ENCODE measurements at places on chromosomes 1 and 21.

DNA sequence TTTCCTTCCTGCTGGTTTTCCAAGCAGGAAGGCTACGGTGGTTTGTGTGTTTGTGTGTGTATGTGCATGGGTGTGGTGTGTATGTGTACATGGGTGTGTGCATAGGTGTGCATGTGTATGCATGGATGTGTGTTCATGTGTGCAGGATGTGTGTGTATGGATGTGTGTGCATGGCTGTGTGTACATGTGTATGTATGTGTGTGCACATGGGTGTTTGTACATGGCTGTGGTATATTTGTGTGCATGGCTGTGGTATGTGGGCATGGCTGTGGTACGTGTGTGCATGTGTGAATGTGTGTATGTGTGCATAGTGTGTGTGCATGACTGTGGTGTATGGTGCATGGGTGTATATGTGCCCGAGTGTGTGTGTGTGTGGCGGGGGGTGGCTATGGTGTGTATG is 12.3 kb downstream of the C1orf94 start:
- H3K36me3 ChIP-seq: no peaks in the 10 kb centered on the region
- H3K27ac ChIP-seq: no peak overlapping the region
- H3K4me3 ChIP-seq: no peak overlapping the region

DNA sequence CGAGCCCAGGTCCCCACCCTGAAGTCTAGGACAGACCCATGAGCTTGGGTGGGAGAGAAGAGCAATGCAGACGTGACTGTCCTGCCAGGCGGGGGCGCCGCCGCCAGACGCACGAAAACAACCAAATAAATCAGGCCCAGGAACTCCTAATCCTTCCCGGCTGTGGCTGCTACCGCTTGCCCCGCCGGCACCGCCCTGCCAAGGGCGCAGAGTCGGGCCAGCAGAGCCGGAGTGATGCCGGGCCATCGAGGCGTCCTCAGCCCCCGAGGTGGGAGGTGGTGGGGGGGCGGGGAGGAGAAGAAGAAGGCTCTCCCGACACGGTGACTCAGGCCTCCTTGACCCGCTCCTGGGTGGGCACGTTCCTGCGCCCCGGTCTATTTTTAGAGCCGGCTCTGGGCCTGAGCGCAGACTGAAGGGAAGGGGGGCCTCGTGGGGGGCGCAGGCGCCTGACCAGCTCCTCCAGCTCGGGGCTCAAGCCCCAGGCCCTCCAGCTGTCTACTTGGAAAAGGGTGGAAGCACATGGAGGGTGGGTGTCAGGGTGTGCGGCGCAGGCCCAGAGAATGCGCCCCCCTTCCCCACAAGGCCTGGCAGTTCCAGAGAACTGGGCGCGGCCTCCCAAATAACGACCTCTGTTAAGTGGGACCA is 10.7 kb upstream of the COL16A1 start:
- DNase-seq: peak; percentile 52
- peaks cover 4% of the 10 kb centered on the region for H3K4me1 ChIP-seq
- H3K27ac ChIP-seq: no peak overlapping the region
- H3K4me3 ChIP-seq: peak overlapping the region; percentile 31
- H3K36me3 ChIP-seq: no peaks in the 10 kb centered on the region
- H3K27me3 ChIP-seq: peaks cover 59% of the 10 kb centered on the region

- no peaks in the 10 kb centered on the region for H3K36me3 ChIP-seq
- DNase-seq: no peak
- no peaks in the 10 kb centered on the region for H3K27me3 ChIP-seq
- no peaks in the 10 kb centered on the region for H3K4me1 ChIP-seq
- H3K27ac ChIP-seq: no peak overlapping the region
These were observed 110.0 kb upstream of the VANGL1 start for GRCh38 chr1:115531631-115532264.

DNA sequence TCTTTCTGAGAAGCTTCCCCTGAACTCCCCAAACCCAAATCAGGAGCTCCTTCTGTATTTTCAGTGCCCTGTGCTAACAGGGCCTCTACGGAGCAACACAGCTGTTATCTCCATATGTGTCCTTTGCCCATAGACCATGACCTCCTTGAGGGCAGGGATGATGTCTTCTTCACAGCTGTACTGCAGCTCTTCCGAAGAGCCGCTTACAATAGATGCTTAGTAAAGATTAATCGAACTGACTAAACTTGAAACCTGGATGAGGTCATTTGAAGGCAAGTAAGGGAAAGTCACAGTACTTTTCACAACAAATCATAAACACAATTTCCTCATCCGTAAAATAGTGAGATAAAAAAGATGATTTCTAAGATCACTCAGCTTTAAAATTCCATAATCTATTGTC is 4.4 kb upstream of the KCNN3 start:
- DNase-seq: no peak
- H3K36me3 ChIP-seq: no peaks in the 10 kb centered on the region
- peaks cover 9% of the 10 kb centered on the region for H3K4me1 ChIP-seq
- no peak overlapping the region for H3K4me3 ChIP-seq
- no peak overlapping the region for H3K27ac ChIP-seq
- H3K27me3 ChIP-seq: peaks cover 15% of the 10 kb centered on the region

GRCh38 chr21:28496517-28496916 is 496.2 kb downstream of the LTN1 start:
- H3K36me3 ChIP-seq: no peaks in the 10 kb centered on the region
- no peak for DNase-seq
- H3K27ac ChIP-seq: no peak overlapping the region
- H3K4me1 ChIP-seq: no peaks in the 10 kb centered on the region
- H3K27me3 ChIP-seq: peaks cover 2% of the 10 kb centered on the region
- no peak overlapping the region for H3K4me3 ChIP-seq

DNA sequence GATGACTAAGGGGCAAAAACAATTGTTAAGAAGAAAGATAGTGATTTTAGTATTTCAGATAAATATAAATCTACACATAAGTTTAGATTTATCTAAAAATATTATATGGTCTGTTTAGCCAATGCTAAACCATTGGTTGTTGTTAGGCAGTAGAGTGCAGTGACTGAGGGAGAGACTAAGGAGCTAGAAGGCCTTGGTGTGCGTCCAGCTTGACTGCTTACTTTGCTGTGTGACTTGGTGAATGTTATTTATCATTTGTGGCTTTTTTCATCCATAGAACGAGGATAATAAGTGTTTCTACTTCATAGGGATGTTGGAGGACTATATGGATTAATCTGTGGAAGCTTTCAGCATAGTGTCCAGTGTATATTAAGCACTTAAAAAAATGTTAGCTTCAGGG is 264.7 kb upstream of the C1orf105 start:
- DNase-seq: no peak
- H3K27ac ChIP-seq: no peak overlapping the region
- H3K4me1 ChIP-seq: peaks cover 5% of the 10 kb centered on the region
- no peak overlapping the region for H3K4me3 ChIP-seq
- H3K27me3 ChIP-seq: no peaks in the 10 kb centered on the region

DNA sequence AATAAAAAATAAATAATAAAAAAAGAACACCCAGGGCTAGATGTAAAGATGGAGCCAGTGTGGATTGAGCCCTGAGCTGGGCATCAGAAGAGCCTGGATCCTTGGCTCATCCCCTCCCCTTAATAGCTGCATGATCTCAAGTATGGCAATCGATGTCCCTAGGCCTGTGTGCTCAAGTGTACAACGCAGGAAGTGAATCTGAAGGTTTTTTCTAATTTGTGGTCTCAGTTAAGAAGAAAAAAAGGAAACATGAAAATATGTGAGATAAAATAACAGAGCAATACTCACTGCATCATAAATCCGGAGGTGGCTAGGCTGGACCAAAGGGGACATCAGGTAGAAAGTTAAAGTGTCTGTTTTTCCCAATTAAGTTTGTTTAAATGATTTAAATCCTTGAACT is 47.3 kb upstream of the SLC44A3 start:
- no peak overlapping the region for H3K27ac ChIP-seq
- H3K4me1 ChIP-seq: peaks cover 4% of the 10 kb centered on the region
- no peak overlapping the region for H3K4me3 ChIP-seq
- no peaks in the 10 kb centered on the region for H3K36me3 ChIP-seq
- H3K27me3 ChIP-seq: peaks cover 10% of the 10 kb centered on the region
- DNase-seq: no peak

DNA sequence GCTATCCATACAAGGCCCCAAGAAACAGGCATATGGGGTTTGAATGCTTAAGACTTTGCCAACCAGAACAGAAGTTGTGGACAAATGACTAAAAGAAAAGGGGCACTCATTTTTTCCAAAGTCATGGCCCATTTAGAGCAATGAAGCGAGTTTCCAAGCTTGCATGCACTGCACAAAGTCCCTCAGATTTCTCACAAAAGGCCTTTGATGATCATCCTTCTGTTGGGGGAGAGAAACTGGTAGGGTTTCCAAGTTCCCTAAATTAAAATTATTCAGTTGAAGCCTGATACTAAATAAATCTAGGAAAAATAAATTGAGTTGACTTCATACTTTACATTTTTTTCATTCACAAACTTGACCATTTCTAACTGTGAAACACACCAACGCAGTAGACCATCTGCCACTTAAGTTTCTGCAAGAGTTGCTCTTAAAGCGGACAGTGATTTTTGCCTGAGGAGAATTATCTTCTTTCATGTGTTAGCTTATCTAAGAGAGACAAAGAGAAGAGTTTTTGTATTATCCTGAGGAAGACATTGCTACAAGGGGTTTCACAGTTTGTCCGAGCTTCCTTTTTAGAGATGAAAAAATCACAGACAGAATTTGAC is 139.2 kb downstream of the SEC16B start:
- H3K4me3 ChIP-seq: no peak overlapping the region
- no peaks in the 10 kb centered on the region for H3K27me3 ChIP-seq
- no peak overlapping the region for H3K27ac ChIP-seq
- DNase-seq: no peak

GRCh38 chr1:172657586-172657985 is 1.3 kb upstream of the FASLG start:
- no peak overlapping the region for H3K27ac ChIP-seq
- peaks cover 7% of the 10 kb centered on the region for H3K36me3 ChIP-seq
- peaks cover 53% of the 10 kb centered on the region for H3K4me1 ChIP-seq
- H3K4me3 ChIP-seq: no peak overlapping the region

- no peaks in the 10 kb centered on the region for H3K4me1 ChIP-seq
- H3K4me3 ChIP-seq: no peak overlapping the region
- H3K36me3 ChIP-seq: no peaks in the 10 kb centered on the region
- H3K27ac ChIP-seq: no peak overlapping the region
- no peak for DNase-seq
These were observed 78.0 kb upstream of the HSD17B7 start for GRCh38 chr1:162712317-162713029.

- H3K27ac ChIP-seq: no peak overlapping the region
- no peaks in the 10 kb centered on the region for H3K27me3 ChIP-seq
- H3K36me3 ChIP-seq: peaks cover 11% of the 10 kb centered on the region
- H3K4me3 ChIP-seq: no peak overlapping the region
- H3K4me1 ChIP-seq: peaks cover 6% of the 10 kb centered on the region
- no peak for DNase-seq
These were observed 68.3 kb downstream of the MPZL1 start for GRCh38 chr1:167790117-167790516.

DNA sequence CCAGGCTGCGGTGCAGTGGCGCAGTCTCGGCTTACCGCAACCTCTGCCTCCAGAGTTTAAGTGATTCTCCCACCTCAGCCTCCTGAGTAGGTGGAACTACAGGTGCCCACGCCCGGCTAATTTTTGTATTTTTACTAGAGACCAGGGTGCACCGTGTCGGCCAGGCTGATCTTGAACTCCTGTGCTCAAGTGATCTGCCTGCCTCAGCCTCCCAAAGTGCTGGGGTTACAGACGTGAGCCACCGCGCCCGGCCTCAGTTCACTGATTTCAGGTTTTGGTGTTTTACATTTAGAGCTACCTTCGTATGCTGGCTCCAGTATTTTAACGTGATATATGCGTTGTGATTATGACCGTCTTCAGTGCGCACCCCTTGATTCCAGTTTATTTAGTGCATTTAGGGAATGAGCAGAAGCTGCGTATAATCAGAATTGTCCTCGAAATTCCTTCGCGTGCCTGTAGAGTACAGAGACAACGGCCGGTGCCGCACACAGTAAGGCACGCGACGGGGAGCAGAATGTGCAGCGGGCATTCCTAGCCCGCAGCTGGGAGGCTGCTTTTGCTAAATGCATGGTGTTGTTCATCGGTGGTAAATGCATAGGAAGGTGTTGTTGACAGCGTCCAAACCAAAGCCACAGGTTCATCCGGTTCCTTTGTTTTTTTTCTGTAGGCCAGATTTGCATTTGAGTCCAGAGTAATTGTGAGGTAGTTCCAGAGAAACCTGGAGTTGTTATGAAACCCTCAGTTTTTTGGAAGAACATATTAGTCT is 48.9 kb upstream of the DIP2A start:
- peaks cover 5% of the 10 kb centered on the region for H3K4me1 ChIP-seq
- H3K4me3 ChIP-seq: no peak overlapping the region
- no peak overlapping the region for H3K27ac ChIP-seq
- DNase-seq: no peak

DNA sequence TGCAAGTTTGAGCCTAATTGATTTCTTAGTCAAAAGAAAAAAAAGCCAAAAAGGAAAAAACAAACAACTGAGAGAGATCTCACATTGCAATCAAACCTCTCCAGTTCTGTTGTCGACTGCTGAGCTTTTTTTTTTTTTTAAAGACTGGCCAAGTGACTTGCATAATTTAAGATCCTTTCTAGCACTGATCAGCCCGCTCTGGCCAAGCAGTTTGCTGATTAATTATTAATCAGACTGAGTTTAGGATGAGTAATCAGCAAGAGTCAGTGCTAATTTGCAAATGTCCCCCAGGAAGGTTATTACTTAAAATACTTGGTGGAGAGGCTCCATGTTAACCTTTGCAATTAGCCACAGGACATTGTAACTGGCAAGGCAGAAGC is 39.3 kb downstream of the HMGB4 start:
- H3K4me3 ChIP-seq: no peak overlapping the region
- no peaks in the 10 kb centered on the region for H3K36me3 ChIP-seq
- no peak overlapping the region for H3K27ac ChIP-seq
- DNase-seq: no peak
- peaks cover 14% of the 10 kb centered on the region for H3K27me3 ChIP-seq

DNA sequence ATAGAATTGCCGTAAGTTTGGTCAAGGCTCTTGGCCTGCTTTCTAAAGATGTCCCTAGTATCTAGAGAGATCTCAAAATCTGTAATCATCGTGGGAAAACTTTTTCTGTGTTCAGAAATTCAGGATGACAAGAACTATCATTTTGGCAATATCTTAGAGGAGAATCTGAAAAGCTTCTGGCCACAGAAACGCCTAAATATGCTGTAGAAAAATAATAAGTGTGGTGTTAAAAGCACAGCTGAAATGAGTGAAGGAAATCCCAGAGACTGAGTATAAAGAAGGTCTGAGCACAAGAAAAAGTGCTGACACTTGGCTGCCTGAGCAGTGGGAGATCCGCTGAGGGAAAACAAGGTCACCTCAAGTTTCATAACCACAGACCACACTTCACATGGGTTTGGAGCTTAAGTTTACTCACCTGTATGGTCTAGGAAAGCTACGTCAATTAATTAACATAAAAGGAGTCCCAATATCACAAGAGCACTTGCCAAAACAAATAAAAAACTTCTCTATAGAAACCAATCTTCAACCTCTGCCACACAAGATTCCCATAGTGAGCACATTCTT is 235.2 kb upstream of the IRF2BP2 start:
- peaks cover 1% of the 10 kb centered on the region for H3K36me3 ChIP-seq
- H3K27me3 ChIP-seq: no peaks in the 10 kb centered on the region
- no peak for DNase-seq
- peak overlapping the region; percentile 93 for H3K27ac ChIP-seq
- peak overlapping the region; percentile 78 for H3K4me3 ChIP-seq

GRCh38 chr1:13820456-13820855 is 120.5 kb downstream of the PRDM2 start:
- no peaks in the 10 kb centered on the region for H3K4me1 ChIP-seq
- H3K36me3 ChIP-seq: peaks cover 4% of the 10 kb centered on the region

- no peaks in the 10 kb centered on the region for H3K4me1 ChIP-seq
- H3K4me3 ChIP-seq: no peak overlapping the region
- no peak for DNase-seq
- H3K27me3 ChIP-seq: peaks cover 13% of the 10 kb centered on the region
- H3K36me3 ChIP-seq: no peaks in the 10 kb centered on the region
- H3K27ac ChIP-seq: no peak overlapping the region
These were observed 139.7 kb downstream of the TSEN15 start for GRCh38 chr1:184191181-184191621.
